ENCODE measurements at places on chromosomes 12 and 14.

- peak; percentile 43 for DNase-seq
Observed at GRCh38 chr12:92059960-92060359, 85.7 kb downstream of the BTG1 start.

DNA sequence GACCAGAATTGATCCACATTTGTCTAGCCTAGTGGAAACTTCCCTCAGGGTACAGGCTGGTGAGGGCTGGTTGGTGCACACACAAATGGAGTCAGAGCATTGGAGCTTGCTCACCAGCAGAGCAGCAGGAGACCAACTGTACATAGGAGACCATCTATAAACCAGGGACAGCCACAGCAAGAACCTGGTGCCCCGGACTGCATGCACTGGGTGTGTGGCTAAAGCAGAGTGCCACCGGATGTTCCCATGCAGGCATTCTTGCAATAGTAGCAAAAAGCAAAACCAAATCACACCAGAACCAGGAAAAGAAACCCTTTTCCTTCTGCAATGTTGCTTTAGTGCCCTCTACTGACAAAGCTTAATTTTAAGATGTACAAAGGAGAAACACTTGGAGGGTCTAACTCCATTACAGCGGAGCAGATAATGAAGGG lies 136.4 kb downstream of the MDGA2 start:
- peak; percentile 6 for DNase-seq

DNA sequence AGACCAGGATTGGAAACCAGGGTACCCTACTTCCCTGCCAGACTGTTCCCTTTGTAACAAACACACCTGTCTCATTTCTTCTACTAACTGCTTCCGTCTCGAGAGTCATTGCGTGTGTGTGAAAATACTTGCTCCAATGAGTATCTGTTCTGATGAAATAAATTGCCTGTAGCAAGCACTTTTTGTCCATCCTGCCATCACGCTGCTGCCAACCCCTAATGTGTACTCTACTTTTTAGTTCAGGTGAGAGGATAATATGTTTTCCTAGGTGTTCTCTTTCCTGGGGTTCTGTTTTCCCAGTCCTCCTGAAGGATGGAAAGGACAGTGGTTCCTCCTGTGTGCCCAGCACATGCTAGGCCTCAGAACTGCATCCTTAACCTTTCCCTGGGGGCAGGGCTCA lies 1.0 kb downstream of the TUNAR start:
- DNase-seq = no peak

GRCh38 chr12:112380663-112381405 lies 1.4 kb downstream of the HECTD4 start:
- DNase-seq = no peak

DNA sequence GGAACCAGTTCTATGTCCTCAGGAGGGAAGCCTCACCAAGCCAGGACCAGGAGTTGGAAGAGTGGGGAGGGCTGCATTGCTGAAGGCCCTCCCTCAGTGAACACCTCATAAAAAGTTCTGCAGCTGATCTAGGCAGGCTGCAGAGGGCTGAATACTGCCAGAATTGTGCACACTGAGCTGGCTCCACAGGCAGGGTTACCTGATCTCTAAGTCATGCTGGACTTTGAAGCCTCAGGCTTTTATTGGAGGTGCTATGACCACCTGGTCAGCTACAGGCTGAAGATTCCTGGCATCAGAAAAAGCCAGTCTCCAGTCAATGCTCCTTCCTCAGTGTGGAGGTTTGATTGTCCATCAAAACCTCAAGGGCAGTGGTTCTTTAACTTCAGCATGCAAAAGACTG lies 39.7 kb downstream of the FOS start:
- DNase-seq = no peak

DNA sequence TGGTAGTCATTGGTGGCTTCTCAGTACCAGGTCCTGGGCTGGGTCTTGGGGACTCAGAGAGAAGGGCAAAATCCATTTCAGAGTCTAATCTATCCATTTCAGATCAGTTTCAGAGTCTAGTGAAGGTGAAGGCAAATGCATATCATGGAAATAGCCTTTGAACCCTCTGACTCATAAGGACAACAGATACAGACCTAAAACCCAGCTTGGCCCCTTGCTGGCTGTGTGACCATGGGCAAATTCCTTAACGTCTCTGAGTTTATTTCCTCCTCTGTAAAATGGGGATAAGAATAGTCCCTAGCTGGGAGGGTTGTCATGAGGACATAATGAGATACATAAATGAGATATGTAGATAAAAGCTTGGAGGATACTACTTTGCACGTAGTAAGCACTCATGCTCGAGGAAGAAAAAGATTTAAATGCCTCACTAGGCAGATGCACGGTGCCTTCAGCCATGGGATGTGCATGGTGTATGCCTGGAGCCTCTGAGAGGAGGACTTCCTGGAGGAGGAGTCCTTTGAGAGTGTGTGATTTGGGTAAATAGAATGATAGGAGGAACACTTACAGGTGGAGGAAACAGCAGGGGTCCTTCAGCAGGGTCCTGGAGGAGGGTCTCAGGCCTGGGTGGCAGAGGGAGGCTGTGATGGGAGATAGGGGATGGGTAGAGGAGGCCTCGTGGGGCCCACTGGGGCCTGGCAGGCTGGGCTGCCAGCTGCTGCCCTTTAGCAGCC lies 8.0 kb downstream of the DTX1 start:
- DNase-seq = no peak

GRCh38 chr14:94450722-94451090 lies 1.9 kb downstream of the SERPINA11 start:
- DNase-seq = no peak

- DNase-seq = no peak
Observed at GRCh38 chr14:61268812-61269211, 12.3 kb downstream of the TMEM30B start.

- no peak for DNase-seq
Observed at GRCh38 chr14:30767624-30768023, 106.7 kb upstream of the COCH start.

DNA sequence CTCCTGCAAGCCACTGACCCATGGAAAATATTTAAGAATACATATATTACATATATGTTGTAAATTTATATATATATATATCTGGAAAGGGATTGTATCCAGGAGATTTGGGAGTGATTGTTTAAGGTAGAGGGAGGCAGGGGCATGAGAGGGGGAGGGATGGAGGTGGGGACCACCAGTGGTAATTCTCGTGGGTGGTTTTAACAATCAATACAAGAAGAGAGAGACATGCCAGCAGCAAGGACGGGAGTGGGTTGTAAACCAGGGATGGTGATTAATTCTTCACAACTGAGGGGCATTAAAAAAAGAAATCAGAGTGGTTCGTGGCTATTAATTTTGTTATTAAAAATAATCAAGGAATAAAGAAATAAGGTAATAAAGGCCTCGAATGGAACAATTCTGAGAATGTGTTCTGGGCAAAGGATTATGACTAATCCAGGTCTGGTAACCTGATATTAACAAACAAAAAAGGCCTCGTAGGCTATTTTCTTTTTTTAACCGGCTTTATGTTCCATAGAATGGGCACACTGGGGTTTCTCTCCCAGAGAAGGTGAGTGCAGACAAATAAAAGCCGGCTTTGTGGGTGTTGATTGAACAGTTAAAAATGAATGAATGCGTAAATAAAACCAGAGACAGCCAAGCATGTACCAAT lies 8.3 kb upstream of the RTL1 start:
- DNase-seq = no peak

DNA sequence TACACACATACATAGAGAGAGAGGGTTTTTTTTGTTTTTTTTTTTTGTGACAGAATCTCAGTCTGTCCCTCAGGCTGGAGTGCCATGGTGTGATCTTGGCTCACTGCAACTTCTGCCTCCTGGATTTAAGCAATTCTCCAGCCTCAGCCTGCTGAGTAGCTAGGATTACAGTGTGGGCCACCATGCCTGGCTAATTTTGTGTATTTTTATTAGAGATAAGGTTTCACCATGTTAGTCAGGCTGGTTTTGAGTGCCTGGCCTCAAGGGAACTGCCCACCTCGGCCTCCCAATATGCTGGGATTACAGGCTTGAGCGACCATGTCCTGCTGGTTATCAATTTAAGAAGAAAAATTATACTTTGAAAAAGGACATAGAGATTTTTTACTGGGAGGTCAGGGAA lies 710.6 kb downstream of the SLC6A15 start:
- DNase-seq = no peak

- no peak for DNase-seq
Observed at GRCh38 chr14:56666716-56667115, 87.1 kb downstream of the TMEM260 start.

DNA sequence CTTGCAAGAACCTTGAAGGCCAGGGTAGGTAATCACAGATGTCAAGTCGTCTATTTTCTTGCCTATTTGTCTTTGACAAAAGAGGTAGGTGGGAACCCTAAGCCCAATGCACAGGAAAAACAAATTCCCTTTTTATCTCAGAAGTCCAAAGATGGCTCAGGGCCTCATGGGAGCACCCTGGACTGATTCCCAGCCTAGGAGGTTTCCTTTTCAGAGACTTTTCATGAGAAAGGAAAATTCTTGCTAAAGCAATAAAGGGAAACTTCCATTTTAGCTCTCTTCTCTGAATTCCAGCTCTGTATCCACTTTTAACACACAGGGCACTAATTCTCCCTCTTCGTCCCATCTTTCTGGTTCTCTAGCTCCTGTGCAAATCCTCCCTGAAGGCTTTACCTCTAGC lies 1.2 kb downstream of the ZNF641 start:
- no peak for DNase-seq

- DNase-seq = no peak
Observed at GRCh38 chr14:90677484-90678050, 138.7 kb downstream of the TTC7B start.

DNA sequence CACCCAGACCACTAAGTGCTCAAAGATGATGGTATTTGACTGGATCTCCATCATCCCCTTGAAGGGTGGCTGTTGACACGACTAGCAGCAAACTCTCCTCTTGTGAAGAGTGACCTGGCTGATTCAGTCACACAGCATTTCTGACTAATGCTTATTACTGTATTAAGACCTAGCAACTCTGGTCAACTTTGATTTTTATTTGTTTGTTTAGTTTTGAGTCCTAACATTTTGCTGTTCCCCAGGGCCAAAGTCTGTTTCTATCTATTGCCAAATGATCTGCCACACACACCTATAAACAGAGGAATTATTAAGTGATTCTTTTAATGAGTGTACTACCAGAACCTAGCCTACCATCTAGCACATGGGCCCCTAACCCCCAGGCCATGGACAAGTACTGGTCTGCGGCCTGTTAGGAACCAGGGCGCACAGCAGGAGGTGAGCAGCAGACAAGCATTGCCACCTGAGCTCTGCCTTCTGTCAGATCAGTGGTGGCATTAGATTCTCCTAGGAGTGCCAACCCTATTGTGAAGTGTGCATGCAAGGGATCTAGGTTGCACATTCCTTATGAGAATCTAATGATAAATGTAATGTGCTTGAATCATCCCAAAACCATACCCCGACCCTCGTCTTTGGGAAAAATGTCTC lies 120.0 kb downstream of the RPS6KA5 start:
- DNase-seq = no peak

DNA sequence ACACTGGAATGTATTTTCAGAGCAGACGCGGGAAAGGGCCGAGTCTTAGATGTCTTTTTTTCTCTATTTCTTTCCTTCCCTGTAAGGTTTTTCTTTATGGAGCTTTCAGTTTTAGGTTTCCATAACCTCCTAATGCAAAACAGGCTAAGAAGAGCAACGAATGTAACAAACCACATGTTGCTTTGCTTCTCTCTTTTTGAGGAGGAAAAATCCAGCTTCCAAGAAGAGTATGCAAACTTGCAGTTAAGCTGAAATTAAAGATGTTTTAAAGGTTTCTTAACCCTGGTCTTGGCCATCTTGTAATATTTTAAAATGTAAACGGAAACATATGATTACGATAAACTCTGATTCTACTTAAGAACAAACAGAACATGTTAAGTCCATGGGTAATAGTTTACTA lies 86.9 kb downstream of the PRICKLE1 start:
- no peak for DNase-seq

GRCh38 chr14:71135911-71136310 lies 228.7 kb downstream of the PCNX1 start:
- DNase-seq = no peak

DNA sequence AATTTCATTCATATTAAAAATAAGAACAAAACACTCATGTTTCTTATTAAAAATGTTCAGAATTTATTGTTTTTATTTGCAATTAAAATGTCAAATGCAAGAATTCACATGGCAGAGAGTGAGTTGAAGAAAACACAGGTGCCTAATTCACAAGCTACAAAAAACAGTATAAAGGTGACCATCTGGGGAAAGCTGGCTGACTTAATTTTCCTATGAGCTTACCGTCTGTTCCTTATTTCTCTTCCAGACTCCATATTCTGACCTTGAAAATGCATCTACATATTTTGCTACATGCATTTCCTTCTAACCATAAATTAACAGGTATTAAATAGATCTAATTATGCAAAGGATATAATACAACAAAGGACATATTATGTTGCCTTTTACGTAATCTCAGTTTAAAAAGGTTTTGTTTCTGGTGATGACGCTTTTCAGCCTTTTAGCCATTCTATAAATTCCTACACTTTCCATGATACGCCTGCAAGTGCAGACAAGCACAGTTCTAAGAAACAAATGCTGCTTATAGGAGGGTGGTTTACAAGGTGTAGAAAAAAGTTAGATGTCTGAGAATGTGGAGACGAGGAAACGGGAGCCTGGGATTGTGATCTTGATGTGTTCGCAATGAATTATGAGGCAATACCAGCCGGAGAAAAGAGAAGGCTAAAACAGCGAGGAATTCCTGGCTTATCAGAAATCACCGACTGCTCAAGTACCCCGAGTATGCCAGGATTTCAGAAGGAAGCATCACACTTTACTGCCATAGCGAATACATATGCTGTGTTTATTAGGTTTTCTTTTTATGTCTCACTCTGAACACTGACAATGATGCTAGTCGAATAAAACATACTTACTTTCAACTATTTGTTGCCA lies 24.6 kb downstream of the LIN7A start:
- DNase-seq = no peak

- DNase-seq = peak; percentile 85
Observed at GRCh38 chr14:105201925-105202513, 20.9 kb upstream of the NUDT14 start.

DNA sequence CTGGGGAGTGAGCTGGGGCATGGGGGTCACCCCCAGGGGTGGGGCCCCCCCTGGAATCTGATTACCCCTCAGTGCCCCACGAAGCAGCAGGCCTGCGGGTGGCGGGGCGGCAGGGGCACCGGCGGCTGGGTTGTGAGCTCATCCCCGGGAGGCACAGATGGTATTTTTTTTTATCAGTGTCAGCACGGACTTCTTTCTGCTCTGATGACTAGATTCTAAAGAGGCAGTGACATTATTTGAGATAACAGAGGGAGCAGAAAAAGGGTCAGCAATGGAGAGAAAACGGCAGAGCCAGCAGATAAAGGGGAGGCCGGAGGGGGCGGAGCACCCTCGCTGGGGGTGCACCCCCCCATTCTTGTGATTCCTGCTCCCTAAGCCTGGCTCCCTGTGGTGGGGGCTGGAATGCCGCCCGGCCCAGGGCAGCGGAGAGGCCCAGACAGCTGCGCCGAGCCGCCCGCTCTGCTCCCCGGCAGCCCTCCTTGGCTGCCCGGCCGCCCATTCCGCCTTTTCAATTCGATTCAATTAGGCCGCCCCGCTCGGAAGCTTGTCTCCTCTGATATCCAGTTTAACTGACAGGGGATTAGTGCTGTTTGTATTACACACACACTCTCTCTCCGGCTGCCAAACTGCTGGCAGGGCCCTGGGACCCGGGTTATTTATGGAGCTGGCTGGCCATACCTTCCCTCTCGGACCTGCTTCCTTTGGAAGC lies 32.9 kb downstream of the MVK start:
- no peak for DNase-seq

GRCh38 chr12:55727643-55728185 lies 1.1 kb downstream of the CD63 start:
- no peak for DNase-seq
